ENCODE measurements at places on chromosomes 6 and 20.

DNA sequence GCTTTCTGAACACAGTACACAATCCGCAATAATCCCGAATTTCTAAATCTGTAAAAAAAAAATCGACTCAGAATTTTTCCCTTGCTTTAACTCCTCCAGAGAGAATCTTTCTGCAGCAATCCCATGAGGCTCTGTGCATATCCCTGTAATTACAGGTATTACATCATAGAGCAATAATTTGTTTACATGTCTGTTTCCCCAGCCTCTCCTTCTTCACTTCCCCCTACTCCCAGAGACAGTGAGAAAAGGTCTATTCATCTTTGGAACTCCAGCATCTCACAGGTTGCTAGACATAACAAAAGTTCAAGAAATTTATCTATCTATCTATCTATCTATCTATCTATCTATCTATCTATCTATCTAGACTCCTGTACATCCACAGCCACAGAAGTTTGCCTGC is 26.0 kb downstream of the KLHL31 start:
- no peak for DNase-seq

GRCh38 chr20:2671977-2672376 is 8.0 kb upstream of the IDH3B start:
- no peak for DNase-seq

GRCh38 chr6:100171533-100172321 is 177.7 kb upstream of the MCHR2 start:
- DNase-seq = no peak

- DNase-seq = no peak
Measured at GRCh38 chr6:141152951-141153350, 979.8 kb upstream of the GJE1 start.

DNA sequence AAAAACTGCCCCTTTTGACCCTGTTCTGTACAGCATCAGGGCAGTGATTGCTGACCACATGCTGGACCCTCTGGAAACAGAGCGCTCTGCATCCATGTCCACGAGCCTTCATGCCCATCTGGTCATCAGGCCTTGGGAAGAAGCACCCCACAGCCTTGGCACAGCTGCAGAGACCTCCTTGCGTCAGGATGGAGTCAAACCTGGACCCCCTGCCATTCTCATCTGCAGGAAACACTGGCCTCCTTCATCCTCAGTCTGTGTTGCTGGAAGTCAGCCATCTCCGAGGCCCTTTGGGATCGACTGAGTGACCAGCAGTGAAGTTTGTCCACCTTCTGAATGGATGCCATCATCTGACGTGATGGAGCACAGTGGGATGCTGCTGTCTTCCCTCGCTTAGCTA is 2138.3 kb upstream of the DEFB115 start:
- no peak for DNase-seq

DNA sequence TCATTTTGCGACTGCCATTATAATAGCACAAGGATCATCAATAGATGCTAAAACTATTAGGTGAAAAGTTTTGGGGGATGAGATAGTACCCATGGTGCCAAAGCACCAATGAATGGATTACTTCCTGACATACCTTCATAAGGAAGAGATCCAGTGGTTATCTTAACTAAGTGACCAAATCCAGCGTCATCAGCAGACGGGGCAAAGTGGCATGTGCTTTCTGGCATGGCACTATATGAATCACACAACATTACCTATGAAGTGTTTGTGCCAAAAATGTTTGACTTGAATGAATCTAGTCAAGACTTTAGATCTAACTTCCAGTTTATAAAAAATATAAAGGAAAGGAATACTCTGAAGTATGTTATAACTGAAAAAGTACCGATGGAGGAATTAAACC is 10.8 kb downstream of the TRIM26 start:
- DNase-seq = no peak

DNA sequence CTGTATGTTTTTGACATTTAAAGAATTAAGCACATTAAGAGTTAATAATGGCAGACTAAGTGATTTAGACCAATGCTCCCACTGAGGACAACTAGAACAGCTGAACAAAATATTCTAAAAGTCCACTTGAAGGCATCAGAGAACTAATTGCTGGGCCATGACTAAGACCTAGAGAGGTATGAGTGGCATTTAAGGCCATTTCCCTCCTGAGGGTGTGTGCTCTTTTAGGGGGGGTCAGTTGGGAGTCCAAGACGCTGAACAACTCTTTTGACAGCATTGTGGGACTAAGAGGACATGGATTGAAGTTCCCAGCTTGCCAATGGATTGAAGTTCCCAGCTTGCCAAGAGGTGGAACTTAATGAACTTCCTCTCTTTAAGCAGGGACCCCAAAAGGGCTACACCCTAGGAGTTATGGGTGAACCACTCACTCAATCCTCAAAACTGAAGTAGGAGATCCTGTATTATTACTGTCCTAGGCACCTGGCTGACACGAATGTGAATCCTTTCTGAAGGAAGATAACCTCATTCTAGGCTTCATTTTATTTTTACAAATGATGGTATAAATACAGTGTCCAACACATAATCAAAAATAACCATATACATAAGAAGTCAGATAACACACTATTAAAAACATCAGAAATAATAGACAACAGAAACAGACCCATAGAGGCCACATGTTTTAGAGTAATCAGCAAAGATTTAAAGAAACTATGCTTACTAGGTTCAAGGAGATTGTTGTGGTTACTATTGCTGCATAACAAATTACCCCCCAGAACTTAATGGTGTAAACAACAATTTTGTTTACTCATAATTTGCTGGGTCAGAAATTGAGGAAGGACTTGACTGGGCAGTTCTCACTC is 175.1 kb downstream of the VEGFA start:
- no peak for DNase-seq

DNA sequence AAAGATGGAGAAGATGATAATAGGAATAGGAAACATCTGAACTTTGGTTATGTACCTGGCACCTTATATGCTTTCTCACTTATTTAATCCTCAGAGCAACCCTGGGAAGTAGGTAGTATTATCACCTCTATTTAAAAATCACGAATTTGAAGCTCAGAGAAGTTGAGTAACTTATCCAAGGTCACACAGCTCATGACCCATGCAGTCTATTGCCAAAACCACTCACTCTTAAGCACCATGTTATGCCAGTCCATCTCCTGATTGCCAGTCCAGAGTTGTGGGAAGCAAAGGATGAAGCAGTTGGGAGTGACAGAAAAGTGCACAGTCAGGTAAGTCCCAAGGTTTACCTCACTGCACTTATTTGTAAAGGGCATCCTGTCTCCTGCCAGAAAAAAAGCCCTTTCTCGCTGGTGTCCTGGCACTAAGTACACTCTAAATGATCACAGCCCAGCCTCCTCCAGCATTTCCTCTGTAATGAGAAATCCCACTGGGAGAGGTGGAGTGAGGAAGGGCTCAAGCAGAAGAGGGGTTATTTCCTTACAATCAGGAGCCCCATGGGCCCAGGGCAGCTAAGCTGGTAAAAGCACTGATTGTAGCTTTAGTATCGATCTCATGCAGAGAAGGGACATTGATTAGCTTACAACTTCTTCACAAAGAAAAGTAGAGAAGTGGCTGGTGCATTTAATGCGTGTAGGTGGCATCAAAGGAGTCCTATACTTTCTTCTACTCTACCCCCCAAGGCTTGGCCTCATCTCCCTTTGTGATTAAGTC is 21.3 kb upstream of the SCGN start:
- DNase-seq = no peak

DNA sequence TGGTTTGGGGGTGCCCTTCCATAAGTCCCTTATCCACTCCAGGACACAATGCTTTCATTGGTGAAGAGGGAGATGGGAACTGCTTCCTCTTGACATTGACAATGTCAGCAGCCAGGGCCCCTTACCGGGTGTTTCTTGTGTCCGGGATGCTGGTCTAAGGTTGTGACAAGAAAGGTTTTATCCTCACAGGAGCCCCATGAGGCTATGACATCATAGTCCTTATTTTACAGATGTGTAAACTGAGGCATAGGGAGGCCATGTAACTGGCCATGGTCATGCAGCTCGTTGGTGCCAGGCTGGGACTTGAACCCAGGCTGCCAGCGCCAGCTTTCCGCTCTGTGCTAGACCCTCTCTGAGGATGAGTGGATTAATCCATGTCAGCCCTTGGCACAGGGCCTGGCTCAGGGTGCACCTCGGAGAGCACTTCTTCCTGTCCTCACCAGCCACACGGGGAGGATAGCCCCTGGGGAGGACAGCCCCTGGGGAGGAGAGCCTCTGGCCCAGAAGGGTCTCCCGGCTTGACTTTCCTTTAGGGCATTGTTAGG is 157.3 kb downstream of the SYCP2 start:
- DNase-seq = no peak

DNA sequence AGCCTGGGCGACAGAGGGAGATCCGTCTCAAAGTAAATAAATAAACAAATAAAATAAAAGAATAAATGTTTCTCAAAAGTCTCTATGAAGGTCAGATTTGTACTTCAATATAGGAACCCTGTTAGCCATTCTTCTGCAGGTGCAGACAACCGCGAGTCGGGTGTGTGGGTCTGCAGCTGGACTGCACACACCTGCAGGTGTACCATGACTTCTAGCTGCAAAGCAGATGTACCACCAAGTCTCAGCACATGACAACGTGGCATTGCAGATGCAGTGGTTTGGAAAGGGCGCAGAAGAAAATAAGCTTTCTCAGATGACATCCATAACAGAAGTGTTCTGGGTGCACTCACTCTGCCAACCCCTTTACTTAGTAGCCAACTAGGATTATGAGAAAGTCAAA is 239.7 kb downstream of the ATXN1 start:
- no peak for DNase-seq

DNA sequence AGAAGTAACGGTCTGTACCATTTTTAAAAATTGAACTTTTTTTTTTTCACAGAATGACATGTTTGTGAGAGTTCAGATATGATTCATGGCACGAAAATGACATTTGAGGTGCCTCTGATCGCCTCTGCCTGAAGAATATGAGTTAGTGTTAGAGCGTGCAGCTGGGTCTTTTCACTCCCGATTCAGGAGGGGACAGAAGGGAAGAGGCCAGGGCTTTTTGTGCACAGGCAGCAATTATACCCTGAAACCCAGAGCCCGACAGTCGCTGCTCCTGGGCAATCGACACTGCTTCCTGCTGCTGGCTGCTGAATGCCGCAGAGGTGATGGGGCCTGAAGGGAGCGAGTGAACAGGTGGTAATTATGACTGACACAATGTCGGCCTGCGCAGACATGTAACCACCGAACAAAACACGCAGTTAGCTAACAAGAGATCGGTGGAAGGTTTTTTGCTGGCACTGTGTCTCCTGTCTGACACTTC is 652.0 kb upstream of the NOX3 start:
- no peak for DNase-seq

DNA sequence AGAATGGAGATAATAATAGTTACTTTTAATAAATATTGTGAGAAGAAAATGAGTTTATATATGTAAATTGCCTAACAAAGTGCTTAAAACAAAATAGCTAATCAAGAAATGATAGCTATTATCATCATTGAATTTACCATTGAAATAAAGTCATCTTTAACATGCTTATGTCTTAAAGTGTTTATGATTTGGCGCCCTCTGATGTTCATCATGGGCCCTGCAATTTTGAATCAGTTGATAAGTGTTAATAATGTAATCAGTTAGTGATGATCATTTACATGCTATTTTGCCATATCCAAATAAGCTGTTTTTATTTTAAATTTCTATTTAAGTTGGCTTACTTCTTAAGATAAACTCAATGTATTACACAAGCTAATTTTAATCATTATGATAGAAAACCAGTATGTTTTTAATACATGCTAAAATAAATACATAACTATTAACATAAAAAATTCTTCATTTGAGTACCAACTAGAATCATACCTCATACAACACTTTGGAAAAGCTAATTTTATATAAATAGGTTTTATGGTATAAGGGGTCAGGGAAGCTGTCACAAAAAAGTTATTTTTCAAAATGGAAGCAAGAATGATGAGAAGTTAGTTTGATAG is 39.2 kb upstream of the TPD52L1 start:
- no peak for DNase-seq

GRCh38 chr20:36030149-36030548 is 61.8 kb downstream of the CNBD2 start:
- DNase-seq = no peak
